ENCODE measurements at places on chromosomes 3 and 15.
A peak's percentile ranks its signal among the peaks of the same experiment; 100 is the strongest.

DNA sequence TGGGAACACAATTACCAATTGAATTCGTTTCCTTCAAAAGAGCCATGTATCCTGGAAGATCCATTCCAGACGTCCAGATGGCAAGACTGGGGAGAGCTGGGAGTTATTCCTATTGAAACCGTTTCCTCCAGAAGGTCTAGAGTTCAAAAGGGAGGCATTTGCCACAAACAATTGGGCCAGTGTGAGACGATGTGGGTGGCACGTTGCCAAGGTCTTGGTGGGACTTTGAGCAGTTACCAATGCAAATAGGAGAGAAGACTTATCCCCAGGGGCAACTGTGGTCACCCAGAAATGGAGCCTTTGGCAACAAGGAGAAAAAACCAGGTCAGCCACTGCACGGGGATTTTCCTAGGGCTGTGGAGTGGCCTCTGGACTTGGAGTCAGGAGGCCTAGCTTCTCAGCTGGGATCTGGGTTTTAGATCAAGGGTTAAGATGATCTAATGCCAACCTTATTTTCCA, 29.6 kb upstream of the TLE3 start:
- DNase-seq: no peak
- no peaks in the 10 kb centered on the region for H3K4me1 ChIP-seq
- no peak overlapping the region for H3K4me3 ChIP-seq
- no peaks in the 10 kb centered on the region for H3K27me3 ChIP-seq

DNA sequence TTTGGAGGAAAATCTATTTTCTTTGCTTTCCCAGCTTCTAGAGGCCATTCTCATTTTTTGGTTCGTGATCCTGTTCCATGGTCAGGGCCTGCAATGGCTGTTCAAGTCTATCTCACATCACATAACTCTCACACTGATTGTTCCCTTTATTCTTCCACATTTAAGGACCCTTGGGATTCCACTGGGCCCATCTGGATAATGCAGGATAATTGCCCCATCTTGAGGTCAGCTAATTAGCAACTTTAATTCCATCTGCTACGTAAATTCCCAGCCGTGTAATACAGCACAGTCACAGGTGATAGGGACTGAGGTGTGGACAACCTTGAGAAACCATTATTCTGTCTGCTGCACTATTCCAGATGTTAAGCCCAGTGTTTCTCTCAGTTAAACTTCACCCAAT, 311.6 kb upstream of the CNTN4 start:
- no peak for DNase-seq
- H3K27me3 ChIP-seq: no peaks in the 10 kb centered on the region
- no peak overlapping the region for H3K27ac ChIP-seq
- no peak overlapping the region for H3K4me3 ChIP-seq
- no peaks in the 10 kb centered on the region for H3K4me1 ChIP-seq
- H3K36me3 ChIP-seq: no peaks in the 10 kb centered on the region

- H3K27ac ChIP-seq: peak overlapping the region; percentile 97
- H3K4me3 ChIP-seq: no peak overlapping the region
- peaks cover 99% of the 10 kb centered on the region for H3K4me1 ChIP-seq
- no peak for DNase-seq
These were observed 25.7 kb downstream of the IQSEC1 start for GRCh38 chr3:13047296-13048165.

- no peaks in the 10 kb centered on the region for H3K36me3 ChIP-seq
- H3K4me3 ChIP-seq: no peak overlapping the region
- no peak for DNase-seq
- H3K27me3 ChIP-seq: no peaks in the 10 kb centered on the region
These were observed 15.0 kb upstream of the RTP3 start for GRCh38 chr3:46482632-46483350.

DNA sequence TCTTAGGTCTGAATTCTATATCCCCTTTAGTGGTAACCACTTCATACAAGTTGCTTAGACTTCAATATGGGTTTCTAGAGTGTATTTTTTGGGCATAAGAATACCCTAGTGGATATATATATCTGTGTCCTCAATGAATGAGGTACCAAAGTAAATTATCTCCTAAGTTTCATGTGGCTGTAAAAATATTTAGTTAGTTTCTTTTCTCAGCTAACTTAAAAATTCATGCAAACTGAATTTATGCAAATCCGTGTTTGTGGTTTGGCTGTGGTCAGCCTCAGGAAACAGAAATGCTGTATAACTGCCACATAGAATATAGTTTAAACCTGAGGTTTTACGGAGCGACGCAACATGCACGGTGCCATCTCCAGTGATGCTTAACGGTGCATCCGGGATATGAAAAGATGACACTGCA, 80.3 kb downstream of the PEX5L start:
- peak overlapping the region; percentile 21 for H3K4me3 ChIP-seq
- DNase-seq: peak; percentile 69
- H3K36me3 ChIP-seq: no peaks in the 10 kb centered on the region
- H3K27ac ChIP-seq: no peak overlapping the region

DNA sequence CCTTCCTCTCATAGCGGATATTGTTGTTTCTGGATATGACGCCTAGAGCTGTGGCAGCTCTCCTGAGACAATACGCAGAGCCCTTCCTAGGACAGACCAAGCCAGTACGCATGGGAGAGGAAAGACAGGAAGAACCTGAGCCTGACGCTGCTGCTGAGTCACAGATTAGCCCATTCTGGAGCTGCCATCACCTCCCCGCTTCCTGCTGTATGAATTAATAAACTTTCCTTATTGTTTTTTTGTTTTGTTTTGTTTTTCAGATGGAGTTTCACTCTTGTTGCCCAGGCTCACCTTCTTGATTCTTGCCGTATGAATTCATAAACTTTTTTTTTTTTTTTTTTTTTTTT, 67.0 kb downstream of the PPCDC start:
- DNase-seq: no peak
- no peaks in the 10 kb centered on the region for H3K36me3 ChIP-seq
- no peak overlapping the region for H3K4me3 ChIP-seq
- no peaks in the 10 kb centered on the region for H3K4me1 ChIP-seq

- no peaks in the 10 kb centered on the region for H3K4me1 ChIP-seq
- DNase-seq: no peak
- H3K27ac ChIP-seq: no peak overlapping the region
- no peak overlapping the region for H3K4me3 ChIP-seq
- H3K36me3 ChIP-seq: no peaks in the 10 kb centered on the region
These were observed 467.7 kb downstream of the GABRG3 start for GRCh38 chr15:27438403-27439375.

GRCh38 chr15:89576417-89576773, 1.1 kb downstream of the TICRR start:
- peak overlapping the region; percentile 70 for H3K4me3 ChIP-seq
- peaks cover 15% of the 10 kb centered on the region for H3K4me1 ChIP-seq
- H3K27ac ChIP-seq: no peak overlapping the region
- H3K27me3 ChIP-seq: peaks cover 2% of the 10 kb centered on the region
- no peak for DNase-seq
- no peaks in the 10 kb centered on the region for H3K36me3 ChIP-seq

- H3K36me3 ChIP-seq: no peaks in the 10 kb centered on the region
- no peak overlapping the region for H3K27ac ChIP-seq
These were observed 36.5 kb upstream of the PCSK6 start for GRCh38 chr15:101526021-101526420.

GRCh38 chr15:76991741-76992645, 2.9 kb upstream of the PSTPIP1 start:
- no peak overlapping the region for H3K4me3 ChIP-seq
- no peaks in the 10 kb centered on the region for H3K36me3 ChIP-seq
- H3K27ac ChIP-seq: no peak overlapping the region
- H3K27me3 ChIP-seq: no peaks in the 10 kb centered on the region
- H3K4me1 ChIP-seq: peaks cover 47% of the 10 kb centered on the region

- H3K4me1 ChIP-seq: peaks cover 31% of the 10 kb centered on the region
- H3K36me3 ChIP-seq: peaks cover 1% of the 10 kb centered on the region
- no peak overlapping the region for H3K27ac ChIP-seq
These were observed 32.7 kb downstream of the MME start for GRCh38 chr3:155112661-155113389.

DNA sequence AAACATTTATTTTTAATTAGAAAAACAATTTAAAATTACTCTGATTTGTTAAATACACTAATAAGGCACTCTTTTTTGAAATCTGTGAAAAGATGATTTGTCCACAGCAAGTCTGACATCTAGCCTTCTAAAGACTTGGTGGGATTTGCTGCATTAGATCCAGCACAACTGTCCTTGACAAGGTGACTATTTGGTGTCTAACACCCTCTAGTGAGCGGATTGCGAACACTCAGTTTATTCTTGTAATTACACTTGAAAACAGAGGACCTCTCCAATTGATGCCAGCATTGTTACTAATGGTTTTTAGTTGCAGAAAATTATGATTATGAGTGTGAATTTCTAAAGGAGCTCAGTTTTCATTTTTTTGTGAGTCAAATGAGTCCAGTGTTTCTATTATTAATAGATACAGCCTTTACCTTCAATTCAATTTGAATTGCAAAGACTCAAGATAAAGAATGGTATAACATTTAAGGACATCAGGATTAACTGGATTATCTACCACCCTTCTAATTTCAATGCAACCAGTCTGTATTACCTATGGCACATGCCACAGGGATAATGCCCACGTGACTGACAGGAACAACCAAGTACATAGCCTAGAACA, 29.7 kb upstream of the STRIT1 start:
- no peaks in the 10 kb centered on the region for H3K4me1 ChIP-seq
- peak; percentile 83 for DNase-seq
- H3K4me3 ChIP-seq: no peak overlapping the region
- no peaks in the 10 kb centered on the region for H3K27me3 ChIP-seq
- H3K36me3 ChIP-seq: no peaks in the 10 kb centered on the region

- no peak overlapping the region for H3K4me3 ChIP-seq
- H3K27me3 ChIP-seq: no peaks in the 10 kb centered on the region
- H3K36me3 ChIP-seq: no peaks in the 10 kb centered on the region
- no peaks in the 10 kb centered on the region for H3K4me1 ChIP-seq
These were observed 164.1 kb downstream of the STXBP5L start for GRCh38 chr3:121072133-121072532.

- no peak overlapping the region for H3K4me3 ChIP-seq
- H3K36me3 ChIP-seq: peaks cover 3% of the 10 kb centered on the region
- H3K27ac ChIP-seq: no peak overlapping the region
- no peak for DNase-seq
These were observed 20.5 kb downstream of the ZNF609 start for GRCh38 chr15:64480891-64481290.

DNA sequence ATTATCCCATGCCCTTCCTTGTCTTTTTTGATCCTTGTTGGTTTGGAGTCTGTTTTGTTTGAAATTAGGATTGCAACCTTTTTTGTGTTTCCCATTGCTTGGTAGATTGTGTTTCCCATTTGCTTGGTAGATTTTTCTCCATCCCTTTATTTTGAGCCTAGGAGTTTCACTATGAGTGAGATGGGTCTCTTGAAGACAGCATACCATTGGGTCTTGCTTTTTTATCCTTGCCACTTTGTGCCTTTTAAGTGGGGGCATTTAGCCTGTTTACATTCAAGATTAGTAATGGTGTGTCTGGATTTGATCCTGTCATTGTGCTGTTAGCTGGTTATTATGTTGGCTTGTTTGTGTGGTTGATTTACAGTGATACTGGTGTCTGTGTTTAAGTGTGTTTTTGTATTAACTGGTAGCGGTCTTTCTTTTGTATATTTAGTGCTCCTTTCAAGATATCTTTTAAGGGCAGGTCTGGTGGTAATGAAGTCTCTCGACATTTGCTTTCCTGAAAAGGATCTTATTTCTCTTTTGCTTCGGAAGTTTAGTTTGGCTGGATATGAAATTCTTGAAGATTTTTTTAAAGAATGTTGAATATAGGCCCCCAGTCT, 70.8 kb downstream of the AKAP13 start:
- no peaks in the 10 kb centered on the region for H3K27me3 ChIP-seq
- no peaks in the 10 kb centered on the region for H3K4me1 ChIP-seq
- H3K27ac ChIP-seq: no peak overlapping the region
- no peak overlapping the region for H3K4me3 ChIP-seq
- H3K36me3 ChIP-seq: no peaks in the 10 kb centered on the region

DNA sequence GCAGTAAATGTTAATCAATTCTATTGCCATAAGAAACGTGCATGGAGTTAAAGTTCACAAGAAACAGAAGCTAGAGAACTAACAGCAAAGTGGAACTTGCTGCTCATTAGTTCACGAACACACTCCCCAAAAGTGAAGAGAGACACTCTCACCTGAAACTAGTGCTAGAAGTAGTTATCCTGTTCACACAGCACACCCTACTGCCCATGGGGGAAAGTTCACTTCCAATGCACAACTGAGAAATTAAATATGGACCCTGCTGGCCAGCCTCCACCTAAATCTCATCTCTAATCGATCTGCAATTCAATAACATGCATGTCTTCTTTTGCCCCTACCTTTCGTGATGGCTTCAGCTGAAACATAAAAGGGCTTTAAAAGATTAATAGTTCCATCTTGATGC, 39.4 kb upstream of the FRMD4B start:
- H3K4me3 ChIP-seq: no peak overlapping the region
- no peaks in the 10 kb centered on the region for H3K4me1 ChIP-seq
- H3K27ac ChIP-seq: no peak overlapping the region
- no peaks in the 10 kb centered on the region for H3K36me3 ChIP-seq

GRCh38 chr15:63347074-63347857, 34.4 kb downstream of the CA12 start:
- H3K27me3 ChIP-seq: no peaks in the 10 kb centered on the region
- no peaks in the 10 kb centered on the region for H3K36me3 ChIP-seq
- H3K27ac ChIP-seq: no peak overlapping the region
- H3K4me3 ChIP-seq: no peak overlapping the region
- DNase-seq: no peak

DNA sequence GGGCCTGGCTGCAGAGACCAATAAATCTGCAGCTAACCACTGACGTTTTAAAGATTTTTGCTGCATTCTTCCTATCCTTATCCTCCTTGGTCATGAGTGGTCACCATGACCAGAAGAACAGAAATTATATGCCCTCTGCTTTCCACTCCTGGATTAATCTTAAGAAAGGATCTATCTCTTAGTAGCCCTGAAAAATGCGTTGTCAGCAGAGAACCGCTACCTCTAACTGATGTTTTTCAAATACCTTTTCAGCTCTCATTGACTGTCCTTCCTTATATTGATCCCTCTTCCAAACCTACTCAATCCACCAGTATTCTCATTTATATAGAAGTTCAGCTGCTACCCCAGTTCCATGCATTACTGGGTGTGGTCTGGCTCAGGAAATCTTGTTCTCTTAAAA, 610.1 kb downstream of the MECOM start:
- H3K27me3 ChIP-seq: no peaks in the 10 kb centered on the region
- H3K36me3 ChIP-seq: no peaks in the 10 kb centered on the region
- no peak for DNase-seq

DNA sequence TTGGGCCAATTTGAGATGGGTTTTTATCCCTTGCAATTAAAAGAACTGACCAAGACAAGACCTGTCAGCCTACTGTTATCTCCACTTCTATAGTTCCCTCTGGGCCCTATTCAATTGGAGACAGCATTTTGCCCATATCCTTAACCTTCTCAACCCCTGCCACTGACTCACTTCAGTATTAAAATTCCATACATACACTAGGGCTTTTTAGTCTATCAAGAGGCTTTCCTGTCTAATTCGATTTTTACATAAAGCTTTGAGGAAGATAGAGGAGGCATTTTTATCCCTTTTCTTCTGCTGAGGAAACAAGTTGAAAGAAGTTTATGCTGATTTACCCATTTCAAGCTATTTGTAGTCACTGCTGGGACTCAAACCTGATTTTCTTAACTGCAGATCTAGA, 51.1 kb downstream of the GTF2E1 start:
- H3K4me1 ChIP-seq: no peaks in the 10 kb centered on the region
- no peaks in the 10 kb centered on the region for H3K27me3 ChIP-seq
- no peak for DNase-seq
- no peak overlapping the region for H3K4me3 ChIP-seq
